ENCODE measurements at places on chromosomes 1 and 21.

DNA sequence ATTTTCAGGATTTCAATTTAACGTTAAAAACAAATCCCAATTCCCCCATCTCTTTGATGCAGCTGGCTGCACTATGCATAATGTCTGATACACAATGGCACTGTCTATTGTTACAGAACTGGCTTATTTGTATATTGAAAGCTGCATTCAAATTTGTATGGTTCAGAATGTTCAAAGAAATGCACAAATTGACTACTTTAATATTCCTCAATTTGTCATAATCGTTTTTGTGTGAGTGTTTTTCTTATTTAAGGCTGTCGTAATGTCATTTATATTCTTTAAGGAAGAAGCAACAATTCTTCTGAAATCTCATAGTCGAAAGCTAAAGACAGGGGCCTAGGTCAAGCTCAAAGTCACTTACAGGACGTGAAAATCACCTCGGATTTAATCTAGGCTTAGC is 341.4 kb upstream of the ZRANB2 start:
- no peaks in the 10 kb centered on the region for H3K27me3 ChIP-seq
- no peak overlapping the region for H3K27ac ChIP-seq
- no peak overlapping the region for H3K4me3 ChIP-seq
- no peak for DNase-seq

DNA sequence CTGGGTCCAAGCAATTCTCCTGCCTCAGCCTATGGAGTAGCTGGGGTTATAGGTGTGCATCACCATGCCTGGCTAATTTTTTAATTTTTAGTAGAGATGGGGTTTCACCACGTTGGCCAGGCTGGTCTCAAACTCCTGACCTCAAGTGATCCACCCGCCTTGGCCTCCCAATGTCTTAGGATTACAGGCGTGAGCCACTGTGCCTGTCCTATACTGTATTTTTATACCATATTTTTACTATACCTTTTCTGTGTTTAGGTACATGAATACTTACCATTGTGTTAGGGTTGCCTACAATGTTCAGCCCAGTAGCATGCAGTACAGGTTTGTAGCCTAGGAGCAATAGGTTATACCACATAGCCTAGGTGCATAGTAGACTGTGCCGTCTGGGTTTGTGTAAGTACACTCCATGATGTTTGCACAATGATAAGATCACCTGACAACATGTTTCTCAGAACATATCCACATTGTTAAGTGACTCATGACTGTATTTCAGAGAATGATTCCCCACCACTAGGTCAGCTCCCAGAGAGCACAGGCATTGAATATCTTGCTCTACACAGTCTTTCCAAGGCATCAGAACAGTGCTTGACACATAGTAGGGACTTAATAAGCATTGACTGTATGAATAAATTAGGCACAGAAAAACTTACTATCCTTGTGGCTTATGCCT is 6.0 kb upstream of the CITED4 start:
- H3K27me3 ChIP-seq = no peaks in the 10 kb centered on the region
- no peak for DNase-seq
- no peak overlapping the region for H3K4me3 ChIP-seq
- no peaks in the 10 kb centered on the region for H3K4me1 ChIP-seq
- no peak overlapping the region for H3K27ac ChIP-seq

DNA sequence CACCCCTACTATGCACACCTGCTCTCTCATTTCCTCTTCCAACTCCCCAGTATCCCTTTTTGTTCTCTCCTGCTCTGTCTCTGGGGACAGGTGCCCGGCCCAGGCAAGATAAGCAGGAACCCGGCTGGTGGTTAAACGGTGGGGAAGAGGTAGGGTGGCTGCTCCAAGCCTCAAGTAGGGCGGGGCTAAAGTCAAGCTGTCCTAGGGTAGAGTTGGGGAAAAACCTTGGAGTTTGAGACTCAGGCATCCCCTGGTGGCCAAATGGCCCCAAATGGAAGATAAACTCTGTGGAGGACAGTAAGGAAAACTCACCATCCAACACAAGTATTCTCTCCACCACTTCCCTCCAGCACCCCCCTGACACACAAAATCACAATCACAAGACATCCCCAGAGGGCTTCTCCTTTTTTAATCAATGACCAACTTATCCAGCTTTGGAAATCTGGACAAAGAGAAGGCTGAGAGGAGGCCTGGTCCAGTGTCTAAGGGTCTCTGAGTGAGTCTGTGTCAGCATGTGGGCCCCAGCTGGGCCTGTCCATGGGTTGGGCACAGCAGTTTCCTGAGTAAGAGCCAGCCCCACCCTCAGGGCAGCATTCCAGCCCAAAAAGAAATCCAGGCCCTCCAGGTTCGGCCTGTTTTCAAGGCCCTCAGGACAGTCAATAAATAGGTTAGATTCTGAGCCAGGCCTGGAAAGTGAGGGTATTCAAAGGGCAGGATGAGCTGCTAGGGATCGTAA is 9.8 kb downstream of the POMGNT1 start:
- H3K4me1 ChIP-seq = no peaks in the 10 kb centered on the region
- DNase-seq = no peak
- no peaks in the 10 kb centered on the region for H3K27me3 ChIP-seq

- H3K27ac ChIP-seq = peak overlapping the region; percentile 35
- DNase-seq = no peak
- H3K4me1 ChIP-seq = peaks cover 3% of the 10 kb centered on the region
- no peak overlapping the region for H3K4me3 ChIP-seq
- no peaks in the 10 kb centered on the region for H3K27me3 ChIP-seq
Measured at GRCh38 chr1:56135864-56136147, 443.6 kb downstream of the PLPP3 start.

GRCh38 chr21:41819856-41820281 is 53.0 kb upstream of the RIPK4 start:
- H3K27me3 ChIP-seq = no peaks in the 10 kb centered on the region
- H3K4me1 ChIP-seq = peaks cover 4% of the 10 kb centered on the region
- no peak overlapping the region for H3K4me3 ChIP-seq
- H3K27ac ChIP-seq = no peak overlapping the region
- peaks cover under 1% of the 10 kb centered on the region for H3K36me3 ChIP-seq
- no peak for DNase-seq

DNA sequence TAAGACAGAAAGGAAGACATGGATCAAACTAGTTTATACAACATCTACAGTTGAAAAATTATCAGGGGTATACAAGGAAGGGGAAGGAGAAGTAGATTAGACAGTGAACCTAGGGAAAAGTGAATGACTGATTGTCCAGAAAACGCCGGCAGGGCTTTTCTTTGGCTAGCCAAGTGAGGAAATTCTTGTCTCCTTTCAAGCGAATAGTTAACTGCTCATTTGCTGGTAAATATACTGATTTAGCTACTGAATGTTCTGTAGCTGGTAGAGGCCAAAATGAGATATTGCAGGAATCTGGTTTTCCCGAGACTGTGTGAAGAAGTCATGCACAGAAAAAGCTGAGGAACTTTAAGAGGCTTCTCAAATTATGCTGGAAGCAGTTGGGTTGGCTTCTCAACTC is 128.5 kb upstream of the ZNHIT6 start:
- no peak overlapping the region for H3K4me3 ChIP-seq
- no peak overlapping the region for H3K27ac ChIP-seq
- no peaks in the 10 kb centered on the region for H3K36me3 ChIP-seq
- peaks cover 2% of the 10 kb centered on the region for H3K27me3 ChIP-seq
- H3K4me1 ChIP-seq = no peaks in the 10 kb centered on the region

Data from neural crest cell (in vitro differentiated cells).